Stimulated activated CD8-positive, alpha-beta memory T cell treated with anti-CD3 and anti-CD28 coated beads, Interleukin-2, amount 100 ng/mL, for 1 hour (primary cell): ENCODE measurements at places on chromosomes 12 and 14.

- DNase-seq, result no peak
Measured at GRCh38 chr12:121786440-121786825, 7.1 kb downstream of the RHOF start.

GRCh38 chr14:102262929-102263462 lies 42.0 kb downstream of the MOK start:
- no peak for DNase-seq

DNA sequence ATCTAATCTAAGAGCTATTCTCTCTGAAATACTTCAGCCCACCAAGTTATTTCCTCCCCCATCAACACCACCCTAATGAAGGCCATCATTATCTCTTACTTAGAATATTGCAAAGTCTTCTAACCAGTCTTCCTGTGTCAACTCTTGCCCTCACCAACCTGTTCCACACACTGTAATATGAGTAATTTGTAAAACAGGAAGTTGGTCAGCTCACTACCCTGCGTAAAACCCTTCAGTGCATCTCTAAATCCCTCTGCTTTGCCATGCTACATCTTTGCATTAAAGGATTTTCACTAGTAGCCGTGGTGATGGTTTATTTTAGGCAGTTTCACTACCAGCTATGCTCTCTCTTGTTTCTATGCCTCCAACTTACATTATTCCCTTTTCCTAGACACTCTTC lies 70.0 kb downstream of the KIF21A start:
- DNase-seq, result no peak

- no peak for DNase-seq
Measured at GRCh38 chr14:51562816-51563215, 88.9 kb upstream of the FRMD6 start.

GRCh38 chr14:35202195-35202594 lies 79.8 kb downstream of the PRORP start:
- DNase-seq, result no peak

GRCh38 chr12:11724888-11725311 lies 75.4 kb downstream of the ETV6 start:
- DNase-seq, result no peak

DNA sequence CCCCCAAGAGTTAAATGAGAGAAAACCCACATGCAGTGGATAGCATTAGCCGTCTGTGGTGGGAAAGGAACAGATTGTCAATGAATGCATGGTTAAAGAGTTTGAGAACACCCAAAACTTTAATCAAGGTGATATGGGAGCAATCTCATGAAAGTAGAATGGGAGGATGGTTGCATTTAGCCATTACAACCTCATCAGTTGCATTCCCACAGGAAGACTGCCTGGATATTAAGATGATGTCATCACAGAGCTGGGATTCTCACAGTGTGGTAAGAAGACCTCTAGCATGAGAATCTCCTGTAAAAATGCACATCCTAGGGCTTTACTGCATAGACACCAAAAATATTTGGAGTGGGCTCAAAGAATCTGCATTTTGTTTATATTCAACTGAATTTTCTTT lies 284.9 kb downstream of the RGS6 start:
- DNase-seq, result no peak

- DNase-seq, result no peak
Measured at GRCh38 chr12:124696693-124697476, 129.5 kb upstream of the NCOR2 start.

DNA sequence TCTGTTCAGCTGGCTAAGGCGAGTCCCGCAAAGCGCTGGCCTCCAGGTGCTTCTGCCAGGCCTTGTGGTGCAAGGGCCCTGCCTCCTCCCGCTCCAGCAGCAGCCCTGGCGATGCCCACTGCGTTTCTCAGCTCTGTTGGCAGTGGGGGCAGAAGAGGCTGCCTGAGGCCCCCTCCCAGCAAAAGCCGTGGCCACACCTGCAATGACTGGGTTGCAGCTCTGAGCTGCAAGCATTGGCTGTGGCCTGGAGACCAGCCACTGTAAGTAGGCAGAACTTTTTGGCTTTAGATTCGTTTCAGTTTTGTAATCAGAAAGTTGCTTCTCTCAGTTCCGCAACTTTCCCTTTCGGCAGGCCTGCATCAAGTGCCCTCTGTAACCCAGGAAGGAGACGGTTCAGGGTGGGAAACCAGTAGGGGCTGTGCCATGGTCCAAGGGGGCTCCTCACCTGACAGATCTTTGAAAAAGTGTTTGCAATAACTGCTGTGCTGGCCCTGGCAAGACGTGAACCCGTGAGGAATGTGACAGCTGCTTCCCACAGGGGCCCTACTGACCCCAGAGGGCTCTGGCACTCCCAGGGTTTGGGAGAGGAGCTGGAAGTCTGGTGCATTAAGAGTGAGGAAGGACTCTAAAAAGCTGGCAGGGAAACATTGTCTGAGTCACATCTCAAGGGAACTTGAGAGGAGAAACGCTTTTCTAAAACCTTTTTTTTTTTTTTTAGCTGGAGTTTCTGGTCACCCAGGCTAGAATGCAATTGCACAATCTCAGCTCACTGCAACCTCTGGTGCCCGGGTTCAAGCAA lies 54.5 kb upstream of the MAX start:
- DNase-seq, result no peak

- no peak for DNase-seq
Measured at GRCh38 chr14:50447461-50447860, 50.8 kb upstream of the CDKL1 start.

DNA sequence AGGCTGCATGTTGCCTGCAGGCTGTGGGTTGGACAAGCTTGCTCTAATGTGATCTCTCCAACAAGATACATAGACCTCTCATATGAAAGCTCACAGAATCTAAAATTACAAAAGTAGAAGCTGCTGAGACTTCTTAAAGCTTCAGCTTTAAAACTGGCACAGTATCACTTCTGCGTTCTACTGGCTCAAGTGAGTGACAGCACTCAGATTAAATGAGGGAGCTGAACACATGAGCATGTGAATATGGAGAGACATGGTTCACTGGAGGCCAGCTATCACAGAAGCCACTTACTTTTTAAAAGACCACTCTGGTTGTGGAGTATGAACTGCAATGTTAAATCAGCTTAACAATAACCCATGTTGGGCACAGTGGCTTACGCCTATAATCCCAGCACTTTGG lies 29.1 kb upstream of the ANO6 start:
- no peak for DNase-seq

DNA sequence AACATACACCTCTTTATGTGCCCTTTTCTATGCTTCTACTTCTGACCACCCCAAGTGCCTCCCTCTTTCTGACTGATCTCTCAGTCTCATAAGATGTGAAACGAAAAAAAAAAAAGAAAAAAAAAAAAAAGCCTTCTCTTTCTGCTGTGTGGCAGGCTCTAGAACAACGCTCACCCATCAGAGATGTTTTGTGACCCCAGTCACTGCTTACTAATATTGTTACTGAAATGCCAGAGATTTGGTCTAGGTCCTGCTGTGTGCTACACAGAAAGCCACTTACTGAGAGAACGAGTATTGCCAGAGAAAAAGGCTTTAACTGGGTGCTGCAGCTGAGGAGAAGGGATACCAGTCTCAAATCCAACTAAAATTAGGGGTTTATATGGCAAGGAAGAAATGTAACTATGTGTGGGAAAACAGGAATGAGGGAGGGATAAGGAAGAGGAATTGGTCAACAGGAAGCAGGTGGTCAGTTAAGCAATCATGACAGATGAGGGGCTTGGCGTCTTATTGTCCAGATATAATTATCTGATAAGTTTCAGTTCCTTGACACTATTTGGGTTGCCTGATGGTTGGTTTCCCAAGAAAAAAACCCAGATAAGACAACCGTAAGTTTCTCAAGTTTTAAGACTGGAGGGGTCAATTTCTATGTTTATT lies 149.0 kb downstream of the NAV3 start:
- no peak for DNase-seq

DNA sequence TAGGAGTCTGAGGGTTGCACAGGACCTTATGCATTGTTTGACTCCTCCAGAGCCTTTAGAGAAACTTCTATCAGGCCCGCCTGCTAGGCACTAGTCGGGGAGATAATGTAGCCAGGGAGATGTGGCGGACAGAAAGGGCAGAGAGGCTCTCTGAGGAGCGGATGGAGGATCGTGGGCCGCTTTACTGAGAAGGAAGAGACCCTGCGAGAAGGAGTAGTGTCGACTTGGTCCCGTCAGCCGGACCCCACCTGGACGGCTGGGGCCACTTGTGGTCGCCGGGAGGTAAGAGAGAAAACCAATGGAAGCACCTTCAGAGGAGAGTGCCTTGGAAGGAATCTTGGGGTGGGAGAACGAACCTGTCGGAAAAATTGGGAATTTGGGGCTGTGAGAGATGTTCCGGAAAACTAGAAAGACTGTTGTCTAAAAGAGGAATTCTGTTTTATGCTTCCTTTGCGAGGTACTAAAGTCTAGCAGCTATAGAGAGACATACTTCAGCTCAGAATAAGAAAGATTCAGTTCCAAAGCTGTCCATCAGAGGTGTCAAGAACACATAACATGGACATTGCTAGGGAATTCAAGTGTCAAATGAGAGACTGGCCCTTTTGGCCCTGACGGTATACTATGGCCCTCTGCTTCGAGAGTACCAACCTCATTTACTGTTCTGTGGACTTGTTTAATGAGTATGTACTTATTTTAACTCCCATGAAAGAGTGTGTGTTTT lies 660 bp upstream of the MCRS1 start:
- DNase-seq, result no peak

GRCh38 chr12:15829949-15830348 lies 40.8 kb upstream of the EPS8 start:
- DNase-seq, result no peak

DNA sequence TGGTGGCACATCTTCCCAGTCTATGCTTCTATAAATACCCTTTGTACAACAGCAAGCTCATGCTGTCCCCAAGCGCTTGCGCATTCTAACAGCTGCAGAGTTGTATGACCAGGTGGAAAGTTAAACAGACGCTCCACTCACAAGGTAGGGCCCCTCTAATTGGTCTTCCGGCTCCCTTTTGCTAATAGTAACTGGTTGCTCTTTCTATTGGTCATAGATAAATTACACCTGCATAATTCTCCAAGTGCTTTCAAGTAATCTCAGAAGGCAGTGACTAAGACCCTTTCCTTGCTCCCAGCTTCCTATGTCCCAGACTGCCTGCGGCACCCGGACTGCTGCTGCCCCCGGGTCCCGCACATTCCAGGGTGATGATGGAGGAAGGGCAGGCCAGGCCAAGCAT lies 6.1 kb upstream of the TSPAN9 start:
- no peak for DNase-seq

DNA sequence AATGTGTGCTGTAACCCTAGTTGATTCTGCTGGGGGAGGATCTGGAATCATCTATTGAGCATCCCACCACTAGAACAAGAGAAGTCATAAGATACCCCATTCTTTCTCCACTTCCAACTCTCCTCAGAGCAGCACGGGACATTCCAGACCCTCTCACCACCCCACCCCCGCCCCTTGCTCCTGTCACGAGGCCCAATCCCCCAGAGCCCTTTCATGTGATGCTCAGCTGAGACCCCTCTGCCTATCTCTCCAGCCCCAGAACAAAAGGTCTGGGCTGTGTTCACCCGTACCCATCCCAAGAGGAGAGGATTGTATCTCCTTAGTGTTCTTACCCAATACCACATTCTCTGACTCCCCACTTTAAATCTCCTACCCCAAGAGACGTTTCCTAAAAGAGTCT lies 602 bp downstream of the PMEL start:
- no peak for DNase-seq

DNA sequence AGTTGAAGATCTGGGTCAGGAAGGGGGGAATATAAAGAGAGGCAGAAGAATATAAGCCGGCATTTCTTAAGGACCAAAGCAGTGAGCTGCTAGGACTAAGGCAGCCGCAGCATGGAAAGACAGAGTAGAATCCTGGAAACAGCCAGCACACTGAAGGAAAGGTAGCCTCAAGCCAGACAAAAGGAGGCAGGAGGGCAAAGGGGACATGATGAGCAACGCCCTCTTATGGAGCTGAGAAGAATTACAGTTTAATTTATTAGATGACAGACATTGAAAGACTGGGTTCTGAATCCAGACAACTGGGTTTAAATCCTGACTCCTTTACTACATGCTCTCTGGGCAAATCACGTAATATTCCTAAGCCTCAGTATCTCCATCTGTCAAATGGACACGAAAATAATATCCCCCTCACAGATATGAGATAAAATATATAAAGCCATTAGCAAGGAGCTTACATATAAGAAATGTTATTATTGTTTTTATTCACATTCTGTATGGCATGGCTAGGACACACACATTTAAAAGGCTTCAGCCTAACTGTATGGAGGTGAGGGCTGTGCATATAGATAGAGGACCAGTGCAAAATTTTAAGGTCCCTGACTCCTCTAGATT lies 8.1 kb upstream of the PCED1B start:
- no peak for DNase-seq

DNA sequence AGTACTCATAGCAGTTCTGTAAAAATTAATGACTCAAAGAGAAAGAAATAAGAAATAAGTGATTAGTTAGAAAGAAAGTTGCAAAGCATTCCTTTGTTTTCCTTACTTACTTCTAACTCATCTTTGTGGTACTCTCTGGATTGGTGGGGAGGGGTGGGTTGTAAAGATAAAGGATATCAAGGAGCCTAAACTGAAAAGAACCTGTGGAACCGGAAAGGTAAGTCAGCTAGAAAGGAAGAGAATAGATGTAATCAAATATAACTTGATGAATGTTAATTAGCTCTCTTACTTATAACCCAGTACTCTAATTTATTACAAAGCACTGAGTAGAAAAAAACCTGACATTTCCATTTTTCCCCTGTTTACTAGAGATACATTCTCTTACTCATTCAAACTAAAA lies 37.5 kb upstream of the KRR1 start:
- DNase-seq, result no peak

- DNase-seq, result no peak
Measured at GRCh38 chr12:32516230-32516629, 116.9 kb downstream of the FGD4 start.

DNA sequence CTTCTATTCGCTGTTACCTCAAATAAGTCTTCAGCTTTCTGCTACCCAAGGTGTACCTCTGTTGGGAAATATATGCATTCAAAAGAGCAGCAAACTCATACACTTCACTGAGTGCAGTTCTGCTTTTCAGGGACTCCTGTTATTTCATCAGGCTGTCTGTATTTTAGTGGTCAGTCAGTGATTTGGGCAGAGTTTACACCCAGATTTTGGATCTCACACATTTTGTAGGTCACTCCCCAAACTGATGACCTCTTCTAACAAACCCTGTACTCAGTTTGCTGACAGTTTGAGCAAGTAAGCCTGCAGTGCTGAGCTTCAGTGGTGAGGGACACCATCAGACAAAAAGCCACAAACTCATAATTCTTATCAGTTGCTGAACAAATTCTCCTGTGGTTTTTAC lies 8.2 kb upstream of the WASHC4 start:
- no peak for DNase-seq

- no peak for DNase-seq
Measured at GRCh38 chr12:116002890-116003536, 274.5 kb downstream of the MED13L start.

- DNase-seq, result no peak
Measured at GRCh38 chr12:51108136-51108535, 24.7 kb upstream of the CSRNP2 start.

GRCh38 chr14:105322791-105323556 lies 8.4 kb downstream of the PACS2 start:
- DNase-seq, result no peak

DNA sequence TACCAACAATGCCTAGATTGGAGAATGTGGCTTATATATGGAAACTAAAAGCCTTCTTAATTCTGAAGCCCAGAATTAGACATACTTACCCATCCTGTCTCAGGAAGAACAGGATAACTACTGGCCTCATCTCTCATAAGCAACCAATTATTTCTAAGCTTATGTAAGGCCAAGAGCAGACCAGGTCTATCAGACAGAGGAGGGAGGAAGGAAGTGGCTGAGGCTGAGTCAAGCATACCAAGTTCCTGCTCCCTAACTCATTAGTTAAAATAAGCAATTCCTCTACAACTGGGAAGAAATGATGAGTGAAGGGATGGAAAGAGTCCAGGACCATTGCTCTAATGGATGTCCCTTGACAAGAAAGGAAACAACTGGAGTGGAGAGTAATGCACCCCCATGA lies 27.0 kb upstream of the INSM2 start:
- DNase-seq, result no peak
